ENCODE measurements at places on chromosomes 11 and 22. TPM values are rescaled to one million over a fixed set of nuclear protein-coding genes. Genes with fewer than 3 reads are reported as not detected.

DNA sequence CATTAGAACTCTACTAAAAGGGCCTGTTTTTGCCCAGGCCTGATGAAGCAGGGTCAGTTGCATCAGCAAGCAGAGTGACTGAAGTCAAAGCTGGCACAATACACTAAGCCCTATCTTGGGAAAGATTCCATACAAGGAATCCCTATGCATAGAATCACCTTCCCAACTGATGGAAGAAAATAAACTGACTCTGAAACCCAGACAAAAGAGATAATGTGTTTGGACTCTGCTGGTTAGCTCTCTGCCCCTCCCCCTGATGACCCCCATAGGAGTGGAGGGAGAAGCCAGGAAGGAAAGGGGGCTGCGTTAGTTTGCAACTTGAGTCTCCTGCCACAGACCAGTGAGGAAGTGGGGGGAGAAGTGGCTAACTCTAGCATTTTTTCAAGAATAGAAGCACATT is 32.9 kb downstream of the GALNT18 start:
- no peaks in the 10 kb centered on the region for H3K4me1 ChIP-seq
- H3K27ac ChIP-seq: no peak overlapping the region
- no peak overlapping the region for H3K4me3 ChIP-seq
- H3K27me3 ChIP-seq: no peaks in the 10 kb centered on the region

DNA sequence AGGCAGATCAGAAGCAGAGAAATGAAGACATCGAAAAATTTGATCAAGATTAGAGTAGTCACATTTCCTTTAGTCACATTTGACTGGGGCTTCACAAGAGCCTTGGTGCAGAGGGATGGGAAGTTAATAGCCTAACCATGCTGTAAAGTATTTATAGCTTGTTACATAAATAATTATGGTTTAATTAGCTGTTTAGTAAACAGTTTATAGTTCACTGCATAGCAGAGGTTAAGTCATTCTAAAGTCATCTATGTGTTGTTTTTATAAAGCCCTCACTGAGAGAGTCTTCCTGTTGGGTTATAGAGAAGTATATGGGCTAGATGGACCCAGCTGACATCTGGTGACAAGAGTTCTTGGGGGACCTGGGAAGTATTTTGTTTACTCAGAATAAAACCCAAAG is 47.1 kb downstream of the INSC start:
- H3K27me3 ChIP-seq: peaks cover 21% of the 10 kb centered on the region
- no peak for DNase-seq
- H3K4me3 ChIP-seq: no peak overlapping the region
- no peak overlapping the region for H3K27ac ChIP-seq
- no peaks in the 10 kb centered on the region for H3K4me1 ChIP-seq

- peaks cover 2% of the 10 kb centered on the region for H3K36me3 ChIP-seq
- DNase-seq: no peak
- H3K4me3 ChIP-seq: no peak overlapping the region
- peaks cover 20% of the 10 kb centered on the region for H3K4me1 ChIP-seq
Measured at GRCh38 chr22:38221407-38221806, 19.6 kb downstream of the MAFF start.

The LYVE1 gene
- not detected for total RNA-seq

The PTPMT1 gene
- 44.7 TPM for total RNA-seq

The PPME1 gene
- total RNA-seq: 28.6 TPM

The MYOD1 gene
- not detected for total RNA-seq

The NEFH gene
- 4.7 TPM for total RNA-seq

All from activated CD8-positive, alpha-beta T cell treated with anti-CD3 and anti-CD28 coated beads, Interleukin-2, amount 10 ng/mL, durations not matched to agents 7 days and 5 days (primary cell).